ENCODE measurements at places on chromosomes 13 and 19.

GRCh38 chr19:17303940-17304267 lies 679 bp upstream of the ABHD8 start:
- H3K27me3 ChIP-seq: no peaks in the 10 kb centered on the region
- DNase-seq: no peak
- peak overlapping the region; percentile 83 for H3K4me3 ChIP-seq
- H3K36me3 ChIP-seq: no peaks in the 10 kb centered on the region

- H3K4me1 ChIP-seq: no peaks in the 10 kb centered on the region
- no peaks in the 10 kb centered on the region for H3K27me3 ChIP-seq
- no peak overlapping the region for H3K4me3 ChIP-seq
- no peaks in the 10 kb centered on the region for H3K36me3 ChIP-seq
- no peak overlapping the region for H3K27ac ChIP-seq
These were observed 271.2 kb upstream of the HTR2A start for GRCh38 chr13:47168066-47168465.

GRCh38 chr19:43563816-43564457 lies 11.4 kb downstream of the XRCC1 start:
- H3K27ac ChIP-seq: no peak overlapping the region
- H3K36me3 ChIP-seq: peaks cover 2% of the 10 kb centered on the region
- no peak overlapping the region for H3K4me3 ChIP-seq
- DNase-seq: no peak
- H3K4me1 ChIP-seq: no peaks in the 10 kb centered on the region

DNA sequence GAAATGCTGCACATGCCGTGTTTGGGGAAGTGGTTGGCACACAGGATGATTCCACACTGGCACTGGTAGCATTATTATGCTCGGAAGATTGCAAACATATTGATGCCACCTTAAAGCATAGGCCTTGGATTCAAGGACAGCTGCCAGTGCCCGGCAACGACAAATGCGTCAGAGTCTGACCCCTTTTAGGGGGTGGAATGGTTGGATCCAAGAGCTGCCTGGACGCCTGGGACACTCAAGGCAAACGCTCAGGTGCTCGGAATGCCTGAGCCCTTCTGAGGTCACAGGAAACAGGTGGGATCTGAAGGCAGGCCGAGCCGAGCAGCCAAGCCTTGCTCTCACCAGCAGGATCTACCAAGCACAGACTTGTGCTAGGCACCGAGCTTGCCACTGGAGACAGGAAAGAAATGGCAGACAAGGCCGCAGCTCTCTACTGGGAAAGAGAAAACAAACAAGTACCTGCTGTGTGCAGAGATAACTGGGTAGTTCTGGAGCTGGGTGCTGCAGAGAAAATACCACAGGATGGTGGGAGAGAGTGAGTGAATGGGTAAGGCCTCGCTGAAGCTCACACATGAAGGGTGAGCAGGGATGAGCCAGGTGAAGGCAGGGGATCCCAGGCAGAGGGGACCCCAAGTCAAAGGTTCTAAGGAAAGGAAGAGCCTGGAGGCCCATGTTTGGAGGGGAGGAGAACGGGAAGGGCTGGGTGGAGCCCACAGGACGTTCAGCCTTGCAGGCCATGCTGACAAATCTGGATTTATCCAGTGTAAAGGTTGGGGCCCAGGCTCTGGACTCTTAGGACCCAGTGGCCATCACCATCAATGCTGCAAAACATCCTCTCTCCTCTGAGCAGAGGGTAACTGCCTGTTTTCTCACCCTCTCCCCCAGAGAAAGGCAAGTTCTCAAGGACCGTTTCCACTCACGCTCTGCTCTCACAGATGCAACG lies 9.2 kb downstream of the RANBP3 start:
- peaks cover 16% of the 10 kb centered on the region for H3K36me3 ChIP-seq
- no peaks in the 10 kb centered on the region for H3K27me3 ChIP-seq
- H3K4me1 ChIP-seq: peaks cover 19% of the 10 kb centered on the region
- no peak overlapping the region for H3K4me3 ChIP-seq
- no peak for DNase-seq
- H3K27ac ChIP-seq: no peak overlapping the region

Measured in SJCRH30 (cell line).